ENCODE measurements at places on chromosomes 6 and 20. TPM values are rescaled to one million over a fixed set of nuclear protein-coding genes. Genes with fewer than 3 reads are reported as not detected.

The SLC35D3 gene
- total RNA-seq = not detected

GRCh38 chr6:136525586-136526195 lies 24.5 kb downstream of the MAP7 start:
- DNase-seq = no peak

The FAM50B gene
- 8.5 TPM for total RNA-seq

GRCh38 chr6:74519163-74519562 lies 686.7 kb downstream of the COL12A1 start:
- peak; percentile 56 for DNase-seq

The CLPSL1 gene
- total RNA-seq = not detected

- DNase-seq = peak; percentile 65
Measured at GRCh38 chr20:62359491-62360121, 7.5 kb downstream of the LAMA5 start.

DNA sequence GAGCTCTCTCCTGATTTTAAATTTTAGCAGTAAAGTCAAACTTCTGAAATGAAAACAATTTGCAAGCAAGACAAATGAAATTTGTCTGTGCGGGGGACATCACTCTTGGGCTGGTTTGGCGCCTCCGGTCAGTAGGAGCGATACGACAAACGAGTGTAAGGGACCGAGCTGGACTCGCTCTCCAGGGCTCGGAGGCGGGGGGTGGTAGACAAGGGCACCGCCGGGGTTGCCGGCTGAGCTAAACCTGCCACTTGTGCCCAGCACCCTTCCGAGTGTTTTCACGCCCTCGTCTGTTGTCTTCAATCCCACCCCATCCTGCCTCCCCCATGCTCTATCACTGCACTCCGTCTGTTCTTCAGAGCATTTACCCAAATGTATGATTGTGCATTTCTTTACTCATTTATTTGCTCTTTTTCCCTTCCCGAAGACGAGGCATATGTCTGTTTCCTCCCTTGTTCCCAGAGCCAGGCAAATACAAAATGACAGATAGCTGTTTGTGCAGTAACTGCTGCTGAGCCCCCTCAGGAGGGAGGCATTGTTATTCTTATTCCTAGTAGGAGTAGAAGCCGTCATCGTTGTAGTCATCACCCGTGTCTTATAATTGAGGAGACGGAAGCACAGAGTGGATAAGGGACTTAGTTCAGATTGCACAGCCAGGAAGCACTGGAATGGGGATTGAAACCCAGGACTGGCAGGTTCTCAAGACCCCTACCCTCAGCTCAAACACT lies 62.8 kb upstream of the APCDD1L start:
- DNase-seq = no peak
